ENCODE measurements at places on chromosomes 2 and 18.

DNA sequence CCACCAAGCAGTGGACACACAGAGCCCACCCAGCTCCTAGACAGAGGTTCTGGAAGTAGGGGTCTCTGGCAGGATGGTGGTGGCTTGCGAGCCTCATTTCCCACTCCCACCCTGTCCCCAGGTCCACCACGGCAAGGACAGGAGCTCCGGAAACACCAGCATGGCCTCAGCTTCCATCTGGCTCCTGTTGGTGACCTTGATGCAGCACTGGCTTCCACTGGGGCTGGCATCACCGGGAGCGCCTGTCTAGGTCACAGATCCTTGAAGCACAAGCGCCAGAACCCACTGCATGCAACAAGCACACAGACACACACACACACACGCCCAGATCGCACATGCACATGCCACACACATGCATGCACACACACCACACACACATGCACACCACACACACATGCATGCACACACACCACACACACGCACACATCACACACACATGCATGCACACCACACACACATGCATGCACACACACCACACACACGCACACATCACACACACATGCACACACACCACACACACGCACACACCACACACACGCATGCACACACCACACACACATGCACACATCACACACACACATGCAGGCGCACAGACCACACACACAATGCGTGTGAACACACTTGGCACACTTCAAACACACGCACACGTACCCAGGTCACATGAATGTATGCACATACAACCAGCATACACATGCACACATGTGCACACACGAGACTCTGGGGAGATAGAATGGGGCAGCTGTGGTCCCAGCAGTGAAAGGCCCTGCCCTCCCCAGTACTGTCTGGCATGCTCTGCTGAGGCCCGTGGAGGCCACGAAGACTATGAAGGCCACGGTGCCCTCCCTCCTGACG is 63.7 kb downstream of the TWIST2 start:
- no peak for DNase-seq

DNA sequence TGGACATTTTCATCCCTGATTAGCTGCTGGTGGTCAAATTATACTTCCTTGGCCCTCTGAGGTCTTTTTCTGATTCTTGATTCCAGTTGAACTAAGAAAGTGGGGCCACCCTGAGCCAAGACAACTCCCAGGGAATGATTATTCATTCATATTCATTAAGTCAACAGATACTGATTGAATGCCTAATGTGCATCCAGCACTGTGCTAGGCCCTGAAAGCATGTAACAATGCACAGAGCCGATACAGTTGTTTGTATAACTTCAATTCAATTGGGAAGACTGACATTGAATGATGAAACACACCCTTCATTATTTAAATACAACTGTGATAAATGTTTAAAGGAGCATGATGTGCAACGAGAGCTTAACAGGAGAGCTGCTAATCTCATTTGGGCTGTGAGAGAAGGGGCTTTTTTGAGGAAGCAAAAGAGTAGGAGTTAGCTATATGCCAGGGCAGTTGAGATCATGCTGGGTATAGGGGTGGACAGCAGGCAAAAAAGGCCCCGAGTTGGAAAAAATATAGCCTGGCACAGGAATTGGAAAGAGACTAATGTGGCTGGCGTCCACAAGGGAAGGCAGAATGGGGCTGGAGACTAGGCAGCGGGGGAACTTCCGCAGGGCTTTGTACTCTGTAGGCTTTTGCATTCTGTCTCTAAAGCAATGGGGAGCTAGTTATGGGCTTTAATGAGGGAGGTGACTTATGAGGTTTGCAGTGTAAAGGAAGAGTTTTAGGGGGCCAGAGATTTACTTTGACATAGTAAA is 57.2 kb upstream of the ACVR1 start:
- DNase-seq = no peak

- no peak for DNase-seq
Observed at GRCh38 chr18:80258640-80259039, 11.3 kb upstream of the PARD6G start.

DNA sequence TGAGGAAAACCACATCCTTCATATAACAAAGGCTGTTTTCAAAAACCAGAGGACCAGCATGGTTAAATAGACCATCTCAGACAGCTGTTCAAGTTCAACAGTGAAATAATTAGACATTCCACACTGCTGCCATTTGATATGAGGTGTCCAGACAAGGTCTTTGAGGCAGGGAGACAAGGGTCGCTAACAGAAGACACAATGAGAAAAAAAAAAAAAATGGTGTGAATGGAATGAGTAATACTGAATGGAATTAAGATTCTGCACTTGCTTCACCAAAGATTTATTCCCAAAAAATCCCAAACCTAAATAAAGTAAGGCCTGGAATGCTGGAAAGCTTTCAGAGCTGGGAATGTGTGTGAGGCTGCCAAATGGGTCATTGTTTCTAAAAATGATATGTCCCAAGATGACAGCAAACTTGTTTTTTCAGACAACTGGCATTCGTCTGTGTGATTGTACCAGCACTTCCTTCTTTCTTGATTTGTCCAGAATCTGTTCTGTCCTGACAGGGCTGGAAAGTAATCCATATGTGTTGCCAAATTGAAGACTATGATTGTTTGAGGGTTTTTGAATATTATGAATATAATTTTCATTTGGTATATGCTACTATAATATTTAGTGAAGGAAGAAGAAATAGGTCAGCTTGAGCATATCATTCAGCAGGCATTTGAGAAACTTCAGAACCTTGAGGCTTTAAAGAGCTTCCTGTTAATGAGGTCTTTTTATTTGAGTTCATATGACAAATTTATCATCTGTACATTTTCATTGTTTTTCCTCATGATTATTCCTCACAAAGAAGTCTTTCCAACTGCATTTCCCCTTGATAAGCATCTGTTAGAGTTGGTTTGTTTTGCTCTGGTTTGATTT is 85.2 kb upstream of the ITGA4 start:
- peak; percentile 4 for DNase-seq

GRCh38 chr2:127193164-127193966 is 26.7 kb downstream of the CYP27C1 start:
- DNase-seq = no peak

DNA sequence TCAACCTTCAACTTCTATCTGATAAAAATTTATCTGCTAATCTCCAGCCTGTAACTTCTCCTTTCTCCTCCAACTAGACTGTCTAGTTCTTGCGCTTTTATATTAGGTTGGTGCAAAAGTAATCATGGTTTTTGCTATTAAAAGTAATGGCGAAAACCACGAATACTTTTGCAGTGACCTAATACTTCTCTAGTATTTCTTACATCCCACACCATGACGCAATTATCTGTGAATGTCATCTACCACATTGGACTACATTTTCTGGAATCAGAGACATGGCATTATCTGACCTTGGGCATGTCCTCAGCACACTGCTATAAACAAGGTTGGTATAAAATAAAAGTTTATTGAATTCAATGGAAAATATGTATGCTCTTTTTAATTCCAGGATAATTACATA is 370.2 kb upstream of the LYPD1 start:
- no peak for DNase-seq

- no peak for DNase-seq
Observed at GRCh38 chr18:6132751-6133368, 237.5 kb upstream of the TMEM200C start.

DNA sequence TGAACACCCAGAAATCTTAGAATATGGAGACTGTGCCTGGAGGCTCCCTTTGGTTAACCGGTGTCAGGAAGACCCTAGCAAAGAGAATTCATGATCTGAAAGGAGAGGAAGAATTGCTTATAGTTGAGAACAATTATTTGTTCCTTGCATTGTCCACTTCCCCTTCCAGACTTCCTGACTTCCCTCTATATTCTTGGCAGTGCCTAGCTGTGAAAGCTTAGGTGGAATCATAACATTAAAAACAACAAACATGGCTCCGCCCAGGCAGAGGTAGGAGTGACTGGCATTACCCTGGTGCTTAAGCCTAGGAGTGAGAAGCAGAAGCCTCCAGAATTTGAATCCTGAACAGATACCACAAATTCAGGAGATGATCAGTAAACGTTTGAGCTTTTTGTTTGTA is 1.9 kb downstream of the TTL start:
- DNase-seq = no peak

GRCh38 chr2:68089961-68090360 is 27.2 kb upstream of the C1D start:
- DNase-seq = no peak

DNA sequence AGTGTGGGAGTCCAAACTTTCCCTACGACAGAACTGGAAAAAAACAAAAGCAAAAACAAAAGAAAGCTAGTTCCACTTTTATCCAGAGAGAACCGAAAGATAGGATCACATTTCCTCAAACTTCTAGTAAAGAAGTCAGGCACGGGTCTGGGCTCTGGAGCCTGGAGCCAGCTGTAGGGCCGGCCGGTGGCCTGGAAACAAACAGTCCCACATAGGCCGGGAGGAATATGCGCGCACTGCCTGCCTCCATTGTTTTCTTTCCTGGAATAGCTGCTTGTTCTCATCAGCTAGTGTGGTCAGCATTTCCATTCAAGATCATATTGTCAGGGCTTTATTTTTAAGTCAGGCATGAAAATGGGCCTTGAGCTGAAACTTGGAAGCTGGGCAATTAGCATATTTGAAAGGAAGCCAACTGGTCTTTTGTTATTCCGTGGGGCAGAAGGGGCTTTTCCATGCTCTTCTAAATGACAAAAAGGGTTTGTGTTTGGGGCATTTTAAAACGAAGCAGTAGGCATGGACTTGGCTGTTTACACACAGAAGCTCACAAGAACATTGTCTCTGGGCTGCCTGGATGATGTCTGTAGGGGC is 58.7 kb upstream of the RFX8 start:
- DNase-seq = no peak
